ENCODE measurements at places on chromosomes 7 and 10. TPM values are rescaled to one million over a fixed set of nuclear protein-coding genes. Genes with fewer than 3 reads are reported as not detected.

Gene CYP2E1
- under 0.01 TPM for total RNA-seq

Gene CYP2C8
- not detected for total RNA-seq

Gene NEURL1
- total RNA-seq: 1.1 TPM

Gene TSPAN14
- 21.1 TPM for total RNA-seq

Gene VAX1
- not detected for total RNA-seq

Gene CYP2C18
- 20.9 TPM for total RNA-seq

Gene HOXA9
- total RNA-seq: not detected

Gene TMEM184A
- total RNA-seq: 43.8 TPM

Gene OR2A12
- total RNA-seq: not detected

Gene APBB1IP
- total RNA-seq: not detected

Gene RNF32
- 1.8 TPM for total RNA-seq

Gene JAKMIP3
- under 0.01 TPM for total RNA-seq

Gene HOXA7
- total RNA-seq: not detected

Gene NSMCE4A
- total RNA-seq: 17.6 TPM

Gene CASP7
- 10.0 TPM for total RNA-seq

Gene DNAAF5
- total RNA-seq: 9.7 TPM

Gene NAT16
- total RNA-seq: not detected

Gene SPDYE18
- 0.13 TPM for total RNA-seq

Measured in bronchial epithelial cell (primary cell).